EH (cell line): ENCODE measurements at places on chromosomes 1 and 21.

GRCh38 chr1:26700711-26701110 lies 4.9 kb downstream of the ARID1A start:
- peak; percentile 70 for DNase-seq

GRCh38 chr1:111792249-111792648 lies 36.5 kb downstream of the DDX20 start:
- DNase-seq = no peak

DNA sequence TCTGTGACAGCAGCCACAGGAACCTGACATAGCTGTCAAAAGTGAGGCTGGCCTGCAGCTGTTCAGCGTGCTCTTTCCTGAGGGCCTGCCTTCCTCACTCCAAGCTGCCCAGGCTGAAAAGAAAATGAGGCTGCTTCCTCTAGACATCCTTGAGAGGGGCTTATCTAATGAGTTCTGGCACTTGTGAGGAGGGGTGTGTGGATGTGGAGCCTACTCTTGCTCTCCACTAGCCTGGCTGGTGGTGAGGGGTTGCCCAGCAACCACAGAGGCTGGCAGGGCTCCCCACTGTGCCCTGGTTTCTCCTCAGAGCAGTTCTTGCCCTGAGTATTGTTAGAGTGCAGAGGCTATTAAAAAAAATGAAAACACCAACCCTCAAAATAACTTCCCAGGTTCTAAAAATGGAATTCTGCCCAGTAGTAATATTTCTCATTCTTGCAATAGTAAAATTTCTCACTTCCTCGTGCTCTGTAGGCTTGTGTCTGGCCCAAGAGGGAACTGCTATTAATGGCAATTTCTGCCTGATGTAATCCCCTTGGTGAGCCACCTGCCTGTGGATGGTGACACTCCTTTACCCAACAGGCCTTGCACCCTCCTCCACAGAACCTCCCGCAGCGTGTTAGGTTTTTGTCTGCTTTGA lies 52.6 kb upstream of the EPS8L3 start:
- peak; percentile 80 for DNase-seq

GRCh38 chr1:3623441-3624199 lies 1.2 kb upstream of the TPRG1L start:
- DNase-seq = no peak

DNA sequence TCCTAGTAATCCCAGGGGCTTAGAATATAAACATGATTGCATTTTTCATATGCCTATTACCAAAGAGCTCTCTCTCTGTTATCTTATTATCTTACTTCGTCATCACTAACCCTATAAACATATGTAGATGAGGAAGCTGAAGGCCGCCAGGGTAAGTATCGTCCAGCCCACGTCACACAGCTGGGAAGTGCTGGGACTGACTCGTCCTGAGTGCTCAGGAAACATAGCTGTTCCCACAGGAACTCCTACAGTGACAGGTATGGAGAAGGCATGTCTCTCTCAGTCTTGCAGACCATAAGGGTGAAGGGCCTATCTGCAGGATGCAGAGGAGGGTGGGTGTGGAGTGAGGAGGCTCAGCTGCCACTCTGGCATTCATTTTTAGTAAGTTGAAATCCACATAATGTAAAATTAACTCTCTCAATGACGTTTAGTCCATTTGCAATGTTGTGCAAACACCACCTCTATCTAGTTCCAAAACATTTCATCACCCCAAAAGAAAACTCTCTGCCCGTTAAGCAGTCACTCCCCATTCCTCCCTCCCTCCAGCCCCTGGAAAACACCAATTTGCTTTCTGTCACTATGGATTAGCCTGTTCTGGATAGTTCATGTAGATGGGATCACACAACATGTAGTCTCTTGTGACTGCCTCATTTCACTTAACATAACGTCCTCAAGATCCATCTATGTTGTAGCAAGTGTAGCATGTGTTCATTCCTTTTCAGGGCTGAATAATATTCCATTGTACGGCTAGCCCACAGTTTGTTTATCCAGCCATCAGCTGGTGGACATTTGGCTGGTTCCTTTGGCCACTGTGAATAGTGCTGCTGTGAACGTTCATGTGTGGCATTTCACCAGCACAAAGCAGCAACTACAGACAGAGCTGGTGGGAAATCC lies 68.3 kb downstream of the TCP10L start:
- DNase-seq = peak; percentile 96

- DNase-seq = no peak
Measured at GRCh38 chr21:28151758-28152157, 840.9 kb downstream of the LTN1 start.

- DNase-seq = peak; percentile 73
Measured at GRCh38 chr1:86380257-86380861, 15.8 kb downstream of the ODF2L start.

- DNase-seq = no peak
Measured at GRCh38 chr1:214303141-214303930, 22.4 kb downstream of the SMYD2 start.

GRCh38 chr1:50936321-50936720 lies 23.7 kb downstream of the FAF1 start:
- DNase-seq = peak; percentile 52

GRCh38 chr1:193417945-193418744 lies 231.7 kb upstream of the B3GALT2 start:
- DNase-seq = peak; percentile 51

DNA sequence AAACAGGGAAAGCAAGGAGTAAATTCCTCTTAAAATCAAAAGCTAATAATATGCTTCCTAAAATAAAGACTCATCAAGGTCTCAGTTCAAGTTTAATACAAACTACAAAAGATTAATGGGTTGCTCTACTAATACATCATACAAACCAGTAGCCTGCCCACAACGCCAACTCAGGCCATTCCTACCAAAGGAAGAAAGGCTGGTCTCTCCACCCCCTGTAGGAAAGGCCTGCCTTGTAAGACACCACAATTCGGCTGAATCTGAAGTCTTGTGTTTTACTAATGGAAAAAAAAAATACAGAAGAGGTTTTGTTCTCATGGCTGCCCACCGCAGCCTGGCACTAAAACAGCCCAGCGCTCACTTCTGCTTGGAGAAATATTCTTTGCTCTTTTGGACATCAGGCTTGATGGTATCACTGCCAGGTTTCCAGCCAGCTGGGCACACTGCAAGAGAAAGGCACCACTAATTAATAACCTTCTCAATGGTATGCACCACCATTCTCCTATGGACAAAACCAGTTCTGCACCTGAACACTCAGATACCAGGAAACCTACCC lies 10.6 kb downstream of the PRDX1 start:
- DNase-seq = no peak

DNA sequence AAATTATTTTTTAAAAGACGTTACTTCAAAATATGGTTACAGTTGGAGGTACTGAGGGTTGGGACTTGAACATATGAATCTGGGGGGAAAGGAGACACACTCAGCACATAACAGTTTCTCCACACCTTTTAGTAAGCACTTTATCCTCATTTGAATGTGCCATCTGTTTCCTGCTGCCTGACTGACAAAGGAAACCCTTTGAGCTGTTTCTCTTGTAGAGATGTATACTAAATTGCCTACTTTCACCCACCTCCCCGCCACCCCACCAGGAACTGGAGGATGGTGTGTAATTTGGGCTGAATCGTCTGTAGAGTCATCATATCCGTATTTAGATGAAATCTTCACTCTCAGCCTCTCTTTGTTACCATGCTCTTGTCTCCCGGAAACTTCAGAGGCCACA lies 108.1 kb downstream of the KAZN start:
- no peak for DNase-seq

DNA sequence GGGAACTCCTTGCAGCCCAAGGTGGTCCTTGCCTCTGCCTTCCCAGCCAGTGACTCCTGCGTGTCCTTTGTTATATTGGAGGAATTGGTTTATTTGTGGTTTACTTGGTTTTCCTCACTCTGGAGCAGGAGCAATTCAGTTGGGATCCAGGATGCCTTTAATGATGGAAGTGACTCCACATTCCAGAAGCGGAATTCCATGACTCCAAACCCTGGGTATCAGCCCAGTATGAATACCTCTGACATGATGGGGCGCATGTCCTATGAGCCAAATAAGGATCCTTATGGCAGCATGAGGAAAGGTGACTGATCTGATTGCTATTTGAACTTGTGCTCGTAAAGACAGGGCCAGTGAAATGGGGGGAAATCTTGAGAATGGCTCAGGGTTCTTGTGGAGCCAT lies 15.1 kb upstream of the PIGV start:
- peak; percentile 100 for DNase-seq

GRCh38 chr1:19341201-19342061 lies 29.3 kb downstream of the SLC66A1 start:
- peak; percentile 72 for DNase-seq

- DNase-seq = peak; percentile 86
Measured at GRCh38 chr1:67618285-67619018, 66.5 kb upstream of the GADD45A start.

- DNase-seq = no peak
Measured at GRCh38 chr1:234684856-234685255, 74.9 kb upstream of the IRF2BP2 start.

DNA sequence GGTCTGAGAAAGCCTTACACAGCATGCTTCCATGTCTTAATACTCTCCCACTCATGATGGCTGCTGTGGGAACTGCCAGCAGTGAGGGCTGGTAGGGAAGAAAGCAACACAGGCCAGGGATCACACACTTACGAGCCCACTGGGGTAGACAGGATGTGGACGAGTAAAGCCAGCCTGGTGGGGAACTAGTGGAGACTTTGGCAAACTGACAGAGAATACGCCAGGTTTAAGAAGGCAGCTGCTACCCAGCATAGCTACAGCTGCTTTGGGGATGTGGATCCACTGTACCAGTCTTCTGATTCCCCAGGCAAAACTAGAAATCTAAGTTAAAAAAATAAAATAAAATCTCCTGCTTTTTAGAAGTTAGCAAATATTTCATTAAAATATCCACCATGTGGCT lies 664.0 kb downstream of the SMYD3 start:
- DNase-seq = no peak

DNA sequence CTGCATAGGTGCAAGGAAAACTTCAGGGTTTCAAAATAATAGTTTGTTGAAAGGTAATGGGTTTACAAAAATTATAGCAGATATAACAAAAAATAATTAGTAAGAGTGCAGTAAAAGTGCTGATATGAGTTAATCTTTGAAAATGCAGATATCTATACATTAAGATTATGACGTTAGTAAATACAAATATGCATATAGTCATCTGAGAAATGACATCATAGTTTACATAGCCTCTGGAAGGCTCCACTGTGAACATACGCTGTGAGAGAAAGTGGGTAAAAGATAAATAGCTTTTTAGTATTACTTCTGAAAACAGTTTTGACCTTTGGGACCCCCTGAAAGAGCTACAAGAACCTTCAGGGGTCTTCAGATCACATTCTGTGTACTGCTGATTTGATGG lies 356.2 kb upstream of the SNX7 start:
- DNase-seq = no peak

DNA sequence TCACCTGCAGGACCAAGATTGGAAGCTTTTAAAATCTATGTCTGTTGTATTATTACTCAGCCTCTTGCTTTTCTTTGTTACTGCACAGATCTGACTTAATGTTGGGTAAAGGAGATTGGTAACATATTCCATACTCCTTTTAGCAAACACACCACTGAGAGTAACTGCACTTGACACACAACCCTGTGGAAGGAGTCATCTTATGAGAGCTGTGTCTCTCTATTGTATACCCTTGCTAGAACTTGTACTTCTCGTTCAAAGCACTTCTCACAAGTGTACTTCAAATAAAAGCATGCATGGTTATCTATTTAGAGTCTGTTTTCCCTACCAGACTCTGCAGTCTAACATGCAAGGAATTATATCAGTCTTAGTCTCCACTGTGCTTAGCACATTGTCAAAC lies 813.4 kb downstream of the ADGRL2 start:
- DNase-seq = no peak

DNA sequence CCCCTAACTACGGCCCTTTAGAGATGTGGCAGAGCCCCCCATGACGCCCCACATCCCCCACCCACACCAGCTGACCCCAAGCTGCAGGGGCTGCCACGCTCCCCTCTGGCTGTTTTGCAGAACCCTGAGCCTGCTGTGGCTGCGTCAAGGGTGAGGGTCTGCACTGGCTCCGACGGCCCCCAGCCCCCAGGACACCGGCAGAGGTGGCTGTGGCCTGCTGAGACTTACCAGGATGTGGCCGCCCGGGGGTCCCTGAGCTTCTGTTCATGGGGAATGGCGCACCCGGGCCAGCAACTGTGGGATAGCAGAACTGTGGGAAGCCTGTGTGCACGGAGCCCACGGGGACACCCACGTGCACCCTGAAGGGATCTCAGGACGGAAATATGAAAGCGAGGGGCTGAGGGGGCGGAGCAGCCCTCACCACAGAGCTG lies 12.8 kb upstream of the RNF223 start:
- DNase-seq = no peak

- no peak for DNase-seq
Measured at GRCh38 chr1:113991467-113991997, 12.3 kb downstream of the OLFML3 start.

DNA sequence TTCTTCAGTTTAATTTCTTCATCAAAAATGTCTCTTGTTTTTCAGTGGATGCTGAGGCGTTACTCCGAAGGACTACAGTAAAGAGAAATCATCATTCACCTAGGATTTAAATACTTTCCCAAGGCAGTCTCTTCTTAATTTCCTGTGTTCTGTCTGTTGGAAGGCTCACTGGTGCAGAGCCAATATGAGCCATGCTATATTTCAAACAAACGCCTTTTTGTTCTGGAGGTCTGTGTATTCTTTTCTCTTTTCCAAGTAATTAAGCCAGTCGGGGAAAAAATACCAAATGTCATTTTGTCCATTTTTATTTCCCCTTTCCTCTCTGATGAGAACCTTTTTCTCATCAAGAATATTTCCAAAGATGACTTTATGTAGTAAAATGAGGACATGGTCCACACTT lies 206.5 kb downstream of the RWDD3 start:
- no peak for DNase-seq

GRCh38 chr21:36260030-36260787 lies 59.8 kb upstream of the MORC3 start:
- peak; percentile 74 for DNase-seq

- peak; percentile 83 for DNase-seq
Measured at GRCh38 chr1:226002667-226003501, 3.7 kb upstream of the SDE2 start.

DNA sequence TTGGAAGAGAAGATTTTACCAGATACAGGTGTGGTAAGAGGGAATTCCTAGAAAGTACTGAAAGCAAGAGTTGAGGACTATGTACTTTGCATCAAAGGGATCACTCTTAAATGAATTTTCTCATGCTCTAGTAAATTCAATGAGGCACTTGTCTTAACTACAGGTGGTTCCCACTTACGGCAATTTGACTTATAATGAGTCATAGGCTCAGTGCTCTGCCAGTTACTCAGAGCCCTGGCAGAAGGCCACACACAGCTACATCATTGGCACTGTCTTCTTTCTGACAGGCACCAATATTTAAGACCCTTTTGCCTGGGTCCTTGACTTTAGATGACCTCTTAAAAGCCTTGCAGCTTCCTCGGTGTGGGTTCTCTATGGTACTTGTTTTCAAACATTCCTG lies 15.9 kb upstream of the ADAMTS5 start:
- peak; percentile 49 for DNase-seq

DNA sequence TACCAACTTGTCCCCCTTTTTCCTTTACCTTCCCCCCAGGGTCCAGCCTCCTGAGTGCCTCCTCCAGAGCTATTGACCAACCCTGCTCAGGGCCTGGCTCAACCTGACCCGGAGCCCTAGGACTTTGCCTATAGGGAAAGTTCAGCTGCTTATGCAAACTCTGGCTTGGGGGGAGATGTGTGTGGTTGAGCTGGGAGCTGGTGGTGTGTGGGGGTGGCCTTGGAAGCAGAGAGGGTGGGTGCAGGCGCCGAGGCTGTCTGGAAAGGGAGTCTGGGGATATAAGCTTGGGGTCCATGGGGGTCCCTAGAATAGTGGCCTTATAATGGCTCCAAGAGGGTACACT lies 14.1 kb downstream of the KCNQ4 start:
- no peak for DNase-seq

- DNase-seq = peak; percentile 89
Measured at GRCh38 chr1:23122023-23122748, 46.5 kb downstream of the LUZP1 start.

- peak; percentile 79 for DNase-seq
Measured at GRCh38 chr1:218380125-218380977, 35.2 kb downstream of the TGFB2 start.
